Motor neuron (in vitro differentiated cells): ENCODE measurements at places on chromosomes 4 and X. TPM values are rescaled to one million over a fixed set of nuclear protein-coding genes. Genes with fewer than 3 reads are reported as not detected.
A peak's percentile ranks its signal among the peaks of the same experiment; 100 is the strongest.

The GPC3 gene
- 0.35 TPM in 1 of 2 replicates, not detected in the other for total RNA-seq

GRCh38 chrX:45774961-45775360, 574.3 kb upstream of the DIPK2B start:
- no peak for ATAC-seq

DNA sequence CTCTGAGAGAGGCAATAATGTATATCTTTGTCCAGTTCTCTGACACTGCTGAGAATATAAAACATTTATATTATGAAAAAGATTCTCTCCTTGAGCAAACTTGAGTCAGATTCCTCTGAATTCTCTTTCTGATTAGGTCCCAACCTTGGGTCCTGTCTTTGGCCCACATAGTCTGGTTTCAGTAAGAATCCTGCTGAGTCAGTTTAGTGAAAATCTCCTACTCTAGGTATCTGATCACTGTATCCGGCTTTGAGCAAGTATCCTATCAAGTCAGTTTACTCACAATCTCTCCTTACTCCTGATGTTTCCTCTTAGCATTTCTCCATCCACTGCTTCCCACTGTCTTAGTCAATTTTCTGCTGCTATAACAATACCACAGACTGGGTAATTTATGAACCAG, 253.9 kb downstream of the OPHN1 start:
- ATAC-seq: no peak

DNA sequence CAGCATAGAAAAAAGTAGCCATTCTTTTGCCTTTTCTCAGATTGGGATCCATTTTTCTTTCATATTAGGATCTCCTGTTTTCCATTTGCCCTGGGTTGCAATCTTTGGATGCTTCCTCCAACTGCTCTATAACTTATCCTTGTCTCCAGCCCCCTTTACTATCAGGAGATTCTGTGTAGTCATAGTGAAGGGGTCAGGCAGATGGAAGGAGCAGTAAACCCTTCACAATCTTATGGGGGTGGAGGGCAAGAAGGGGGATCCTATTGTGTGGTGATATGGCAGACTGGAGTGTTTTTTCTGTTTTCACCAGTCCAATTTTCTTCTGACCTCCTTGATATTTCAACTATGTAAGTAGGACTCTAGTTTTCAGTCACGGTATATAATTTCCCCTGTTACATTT, 1.7 kb upstream of the SMIM9 start:
- ATAC-seq: no peak

The DMP1 gene
- total RNA-seq: 0.19 TPM in 1 of 2 replicates, not detected in the other

The MAGEB2 gene
- total RNA-seq: not detected in 2 replicates

GRCh38 chr4:30822911-30823551, 102.9 kb downstream of the PCDH7 start:
- ATAC-seq: no peak

The HPGDS gene
- total RNA-seq: 0.29 and 0.45 TPM in 2 replicates

The TMEM47 gene
- 22.4 and 23.2 TPM in 2 replicates for total RNA-seq

- ATAC-seq: no peak
Measured at GRCh38 chr4:24853142-24853541, 57.8 kb downstream of the SOD3 start.

DNA sequence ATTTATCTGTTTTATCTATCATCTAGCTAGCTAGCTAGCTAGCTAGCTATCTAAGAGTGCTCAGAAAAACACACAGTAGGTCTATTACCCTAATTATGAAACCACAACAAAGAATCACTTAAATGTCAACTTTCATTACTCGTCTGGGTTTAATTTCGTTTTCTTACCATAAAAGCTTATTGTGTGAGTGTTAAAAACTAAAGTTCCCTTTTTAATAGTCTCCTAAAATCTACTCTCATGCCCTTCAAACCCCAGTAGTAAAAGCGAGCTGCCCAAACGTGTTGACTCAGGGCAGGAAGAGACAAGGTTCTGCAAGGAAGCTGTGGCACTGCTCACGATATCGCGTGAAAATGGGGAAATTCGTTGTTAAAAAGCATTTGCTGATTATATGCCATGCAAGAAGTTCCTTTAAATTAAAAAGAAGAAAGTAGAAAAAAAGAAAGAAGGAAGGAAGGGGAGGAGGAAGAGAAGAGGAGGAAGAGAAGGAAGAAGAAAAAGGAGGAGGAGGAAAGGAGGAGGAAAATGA, 595 bp downstream of the MBNL3 start:
- ATAC-seq: no peak

- ATAC-seq: no peak
Measured at GRCh38 chr4:68152411-68152810, 22.7 kb upstream of the TMPRSS11F start.

GRCh38 chrX:115289465-115289864, at the start of gene LUZP4:
Gene LUZP4, plus strand, starts transcription at chrX:115289715. Its CDS starts 45 bp downstream, at chrX:115289760.
- no peak for ATAC-seq

- peak; percentile 82 for ATAC-seq
Measured at GRCh38 chrX:19772822-19773628, 114.4 kb downstream of the SH3KBP1 start.

The ODAPH gene
- 0.28 and 0.39 TPM in 2 replicates for total RNA-seq

The PI4K2B gene
- 3.5 and 3.6 TPM in 2 replicates for total RNA-seq

DNA sequence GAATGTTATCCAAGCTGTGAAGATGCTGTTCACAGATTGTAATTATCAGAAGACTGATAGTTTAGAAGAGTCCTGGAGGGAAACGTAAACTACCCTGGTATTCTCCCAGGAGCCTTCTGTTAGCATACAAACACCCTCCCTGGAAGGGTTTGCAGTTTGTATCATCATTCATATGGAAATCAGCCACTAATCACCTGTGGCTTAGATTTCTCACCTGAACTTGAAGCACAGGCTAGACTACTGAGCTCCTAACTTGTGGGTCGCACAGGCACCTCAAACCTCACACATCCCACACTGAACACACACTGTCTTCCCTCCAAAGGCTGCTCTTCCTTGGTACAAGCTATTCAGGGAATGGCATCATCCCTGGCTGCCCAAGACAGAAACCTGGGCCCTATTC, 30.7 kb downstream of the SHISA3 start:
- ATAC-seq: no peak

The YY2 gene
- 5.0 and 6.4 TPM in 2 replicates for total RNA-seq

DNA sequence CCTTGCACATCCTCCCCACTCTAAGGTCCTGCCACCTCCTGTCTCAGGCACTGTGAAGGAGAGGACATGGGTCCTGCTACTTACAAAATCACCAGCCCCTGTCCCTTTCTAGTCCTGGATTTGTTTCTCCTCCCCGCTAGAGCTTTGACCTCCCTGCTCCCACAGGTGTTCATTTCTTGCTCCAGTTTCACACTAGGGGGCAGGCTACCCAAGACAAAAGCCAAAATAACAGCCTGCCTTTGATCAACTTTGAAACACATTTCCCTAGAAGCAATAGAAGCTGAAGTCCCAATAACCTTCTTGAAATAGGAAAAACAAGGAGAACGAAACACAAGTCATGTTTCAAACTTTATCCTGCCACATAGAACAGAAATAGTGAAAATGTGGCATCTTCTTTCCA, 164.4 kb downstream of the QDPR start:
- no peak for ATAC-seq

DNA sequence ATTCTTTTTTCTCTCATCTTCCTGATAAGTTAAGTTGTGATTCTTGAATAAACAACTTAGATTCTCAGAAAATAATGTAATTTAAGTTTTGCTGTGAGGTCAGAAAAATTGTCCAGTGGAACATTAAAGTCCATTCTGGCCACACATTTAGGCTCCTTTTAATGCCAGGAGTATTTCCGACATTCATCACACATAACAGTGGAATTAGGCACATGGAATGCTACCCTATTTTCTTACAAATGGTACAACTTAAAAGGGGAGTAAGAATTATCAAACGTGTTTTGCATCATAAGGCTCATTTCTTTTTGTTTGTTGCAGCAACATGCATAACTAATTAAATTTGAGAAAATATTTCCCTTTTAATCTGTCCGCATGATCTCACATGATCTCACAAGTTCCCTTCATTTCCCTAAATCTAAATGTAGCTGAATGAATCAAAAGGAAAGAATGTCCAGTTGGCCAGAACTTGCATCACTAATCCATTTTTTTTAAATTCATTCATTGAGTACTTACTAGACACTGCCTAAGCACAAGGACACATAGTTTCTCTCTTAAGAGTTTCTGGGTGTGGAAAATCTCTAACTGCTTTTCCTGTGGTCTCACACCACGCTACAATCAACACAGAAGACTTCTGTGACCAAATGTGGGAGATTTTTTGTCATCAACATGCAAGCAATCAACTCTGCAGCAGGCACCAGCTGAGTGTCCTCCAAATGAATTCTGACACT, 22.0 kb downstream of the SPARCL1 start:
- no peak for ATAC-seq

- ATAC-seq: no peak
Measured at GRCh38 chrX:78123190-78123589, 16.3 kb downstream of the TAF9B start.

DNA sequence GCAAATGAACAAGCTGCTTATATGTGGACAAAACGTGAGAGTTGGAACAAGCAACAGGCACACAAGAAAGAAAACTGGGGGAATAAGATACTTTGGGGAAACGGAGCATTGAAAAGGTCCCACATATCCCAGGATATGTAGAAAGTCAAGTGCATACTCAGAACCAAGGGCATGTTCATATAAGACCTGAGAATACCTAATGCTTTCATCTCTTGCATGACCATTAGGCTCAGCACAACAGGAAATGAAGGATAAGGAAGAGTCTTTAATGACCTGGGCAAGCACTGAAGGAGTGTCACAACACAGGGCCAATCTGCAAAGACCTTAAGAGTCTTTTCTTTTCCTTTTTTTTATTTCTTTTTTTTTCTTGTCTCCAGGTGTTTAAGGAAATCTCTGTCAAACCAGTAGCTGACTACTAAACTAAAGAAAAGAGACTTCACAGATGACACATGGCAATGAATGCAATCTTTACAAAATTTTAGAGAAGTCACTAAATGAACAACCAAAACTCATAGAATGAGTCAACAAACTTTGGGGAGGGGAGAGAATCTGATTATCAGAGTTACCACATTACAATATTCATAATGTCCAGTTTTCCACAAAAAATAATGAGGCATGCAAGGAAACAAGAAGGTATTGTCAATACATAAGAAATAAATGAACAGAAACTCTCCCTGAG, 67.9 kb upstream of the STK26 start:
- ATAC-seq: no peak

The PDGFRA gene
- 1.9 TPM in 2 replicates for total RNA-seq

DNA sequence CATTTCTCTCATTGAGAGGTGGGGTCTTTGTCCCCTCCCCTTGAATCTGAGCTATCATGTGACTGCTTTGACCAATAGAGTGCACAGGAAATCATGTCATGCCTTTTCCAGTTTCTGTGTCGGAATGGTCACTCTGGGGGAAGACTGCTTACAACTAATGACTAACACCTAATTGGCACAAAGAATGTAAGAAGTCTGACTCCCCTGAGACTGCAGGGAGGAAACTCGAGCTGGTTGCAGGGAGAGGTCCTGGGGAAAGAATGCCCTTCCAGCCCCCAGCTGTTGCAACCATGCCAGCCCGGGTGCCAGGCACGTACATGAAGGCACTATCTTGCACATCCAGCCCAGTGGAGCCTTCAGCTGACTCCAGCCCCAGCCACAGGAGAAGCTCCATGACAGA, 254.2 kb downstream of the DHX15 start:
- ATAC-seq: no peak

GRCh38 chrX:72408885-72409284, 103.2 kb upstream of the CITED1 start:
- no peak for ATAC-seq

DNA sequence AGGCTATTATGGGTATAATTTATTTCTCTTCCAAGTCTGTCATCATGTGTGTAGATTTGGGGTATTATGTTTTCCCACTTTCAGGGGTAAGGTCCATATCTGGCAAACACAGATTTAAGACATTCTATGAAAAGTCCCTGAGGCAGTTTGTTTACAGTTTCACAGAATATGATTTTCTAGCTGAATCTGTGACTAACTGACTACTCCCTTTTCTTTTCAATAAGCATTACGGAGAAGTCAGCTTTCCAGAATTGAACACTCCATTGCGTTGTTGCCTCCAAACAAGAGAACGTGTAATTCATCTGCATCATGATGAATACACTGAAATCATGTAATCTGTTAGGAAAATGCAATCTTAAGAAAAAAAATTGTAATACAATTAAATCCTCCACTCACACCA, 226.7 kb upstream of the SFRP2 start:
- no peak for ATAC-seq

DNA sequence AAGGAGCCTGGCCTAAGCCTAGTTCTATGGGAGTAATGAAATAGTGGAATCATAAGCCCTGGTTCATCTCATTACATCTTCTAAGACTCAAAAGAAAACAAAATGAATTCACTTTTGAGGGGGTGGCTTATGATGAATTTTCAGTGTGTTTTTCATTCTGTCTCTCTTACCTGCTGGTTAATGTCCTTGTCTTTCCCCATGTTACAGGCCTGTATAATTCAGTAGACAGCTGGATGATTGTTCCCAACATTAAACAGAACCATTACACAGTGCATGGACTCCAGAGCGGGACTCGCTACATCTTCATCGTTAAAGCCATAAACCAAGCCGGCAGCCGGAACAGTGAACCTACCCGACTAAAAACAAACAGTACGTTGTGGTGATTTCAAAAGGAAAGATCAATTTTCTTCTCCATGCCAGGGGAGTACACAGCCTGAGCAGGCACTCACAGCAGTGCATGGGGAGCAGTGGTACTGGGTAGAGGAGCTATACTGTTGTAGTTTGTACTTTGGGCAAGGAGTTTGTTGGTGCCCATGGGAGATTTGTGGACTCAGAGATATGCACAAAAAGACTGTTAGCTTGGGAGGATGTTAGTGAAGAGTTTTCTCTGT, 57.9 kb downstream of the TEX13B start:
- no peak for ATAC-seq

- ATAC-seq: no peak
Measured at GRCh38 chrX:149827254-149827653, 45.5 kb downstream of the MAGEA9 start.

DNA sequence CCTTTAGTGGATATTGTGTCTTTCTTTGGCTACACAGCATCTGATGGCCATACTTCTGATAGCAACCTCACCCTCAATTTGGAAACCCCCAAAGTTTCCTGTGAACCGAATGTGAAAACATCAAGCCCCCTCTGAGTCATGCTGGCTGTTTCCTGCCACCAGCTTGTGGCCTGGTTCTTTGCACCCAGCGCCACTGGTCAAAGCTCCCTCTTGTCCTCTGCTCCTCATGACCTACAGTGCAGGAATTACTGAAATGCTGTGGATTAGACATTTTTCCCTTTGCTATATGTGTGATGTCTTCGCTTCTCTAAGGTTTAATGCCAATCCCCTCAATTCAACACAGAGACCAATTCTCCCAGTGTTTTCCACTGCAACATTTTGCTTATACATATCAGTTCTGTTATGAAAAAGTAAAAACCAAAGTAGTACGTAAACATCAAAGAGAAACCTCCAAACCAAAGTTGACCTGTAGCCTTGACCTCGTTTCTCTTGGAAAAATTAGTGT, 224.0 kb upstream of the TENM3 start:
- ATAC-seq: no peak

- no peak for ATAC-seq
Measured at GRCh38 chr4:19722404-19722803, 529.3 kb upstream of the SLIT2 start.

GRCh38 chr4:121510341-121510874, 129.6 kb upstream of the QRFPR start:
- ATAC-seq: no peak
